ENCODE measurements at places on chromosomes 1 and 21.
A peak's percentile ranks its signal among the peaks of the same experiment; 100 is the strongest.

DNA sequence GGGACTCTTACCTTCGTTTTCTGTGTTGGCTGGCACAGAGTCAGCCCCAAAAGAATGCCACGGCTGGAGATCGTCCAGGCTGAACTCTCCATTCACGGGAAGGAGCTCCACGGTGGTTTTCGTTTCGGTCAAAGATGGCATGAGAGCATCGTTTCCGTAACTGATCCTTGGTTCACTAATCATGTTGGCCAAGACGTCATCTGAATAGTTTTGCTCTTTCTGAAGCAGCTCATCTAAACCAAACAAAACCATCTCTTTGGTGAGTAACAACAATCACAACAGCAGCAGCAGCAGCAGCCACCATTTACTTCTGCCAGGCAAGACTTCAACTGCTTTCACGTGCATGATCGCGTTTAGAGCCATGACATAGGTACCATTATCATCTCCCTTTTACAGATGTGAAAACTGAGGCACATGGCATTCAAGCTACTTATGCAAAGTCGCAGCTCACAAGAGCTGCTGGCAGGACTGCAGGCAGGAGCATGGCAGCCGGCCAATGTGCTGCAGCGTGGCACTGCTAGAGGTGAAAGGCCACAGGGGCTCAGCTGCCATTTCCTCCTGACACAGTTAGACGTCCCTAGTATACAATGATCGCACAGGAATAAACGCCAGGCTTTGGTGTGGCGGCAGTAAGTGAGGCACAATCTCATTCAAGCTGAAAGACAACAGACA, 177.1 kb downstream of the GABPA start:
- H3K27ac ChIP-seq: no peak overlapping the region
- no peak overlapping the region for H3K4me3 ChIP-seq
- peaks cover 25% of the 10 kb centered on the region for H3K4me1 ChIP-seq
- no peaks in the 10 kb centered on the region for H3K27me3 ChIP-seq

- no peaks in the 10 kb centered on the region for H3K4me1 ChIP-seq
- H3K36me3 ChIP-seq: no peaks in the 10 kb centered on the region
- no peak overlapping the region for H3K4me3 ChIP-seq
Observed at GRCh38 chr21:32587120-32587519, 1.8 kb upstream of the TCP10L start.

- H3K4me1 ChIP-seq: peaks cover 15% of the 10 kb centered on the region
- H3K4me3 ChIP-seq: no peak overlapping the region
- no peaks in the 10 kb centered on the region for H3K36me3 ChIP-seq
- no peaks in the 10 kb centered on the region for H3K27me3 ChIP-seq
- H3K27ac ChIP-seq: no peak overlapping the region
- DNase-seq: no peak
Observed at GRCh38 chr1:228804640-228805413, 69.5 kb downstream of the RHOU start.

DNA sequence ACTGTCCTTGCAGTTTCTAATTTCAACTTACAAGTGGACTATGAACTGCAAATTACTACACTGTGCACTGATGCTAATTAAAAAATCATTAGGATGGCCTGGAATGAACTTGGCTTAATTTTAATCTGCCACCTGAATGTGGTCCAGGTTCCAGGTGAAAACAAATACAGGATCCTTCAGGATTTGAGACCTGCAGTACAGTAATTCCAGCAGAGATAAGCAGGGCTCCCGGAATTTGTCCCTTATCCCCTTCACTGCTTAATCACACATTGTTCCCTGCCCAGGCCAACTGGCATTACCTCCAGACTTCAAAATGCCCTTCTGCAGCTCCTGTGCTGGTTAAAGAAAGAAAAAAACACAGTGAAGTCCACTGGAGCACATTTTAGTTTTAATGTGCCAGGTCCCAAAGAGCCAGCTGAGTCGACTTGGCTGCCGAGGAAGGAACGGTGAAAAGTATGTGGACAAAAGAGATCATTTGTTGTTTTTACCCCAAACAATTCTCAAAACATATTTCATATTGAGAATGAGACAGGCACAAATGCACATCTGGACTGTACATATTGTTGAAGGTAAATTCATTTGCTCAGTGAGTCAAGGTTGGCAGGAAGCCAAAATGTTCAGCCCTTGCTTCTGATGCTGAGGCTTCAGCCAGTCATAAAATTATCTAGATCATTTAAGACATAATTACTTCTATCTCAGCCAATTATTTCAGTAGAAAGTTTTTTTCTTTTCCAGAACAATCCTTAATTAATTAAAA, 28.3 kb downstream of the DEGS1 start:
- DNase-seq: peak; percentile 61
- H3K27ac ChIP-seq: no peak overlapping the region
- H3K27me3 ChIP-seq: no peaks in the 10 kb centered on the region
- H3K4me3 ChIP-seq: no peak overlapping the region
- H3K36me3 ChIP-seq: no peaks in the 10 kb centered on the region

- DNase-seq: no peak
- H3K27ac ChIP-seq: no peak overlapping the region
- H3K27me3 ChIP-seq: no peaks in the 10 kb centered on the region
- H3K36me3 ChIP-seq: no peaks in the 10 kb centered on the region
- peaks cover 25% of the 10 kb centered on the region for H3K4me1 ChIP-seq
Observed at GRCh38 chr21:38849776-38850175, 44.0 kb downstream of the ETS2 start.

DNA sequence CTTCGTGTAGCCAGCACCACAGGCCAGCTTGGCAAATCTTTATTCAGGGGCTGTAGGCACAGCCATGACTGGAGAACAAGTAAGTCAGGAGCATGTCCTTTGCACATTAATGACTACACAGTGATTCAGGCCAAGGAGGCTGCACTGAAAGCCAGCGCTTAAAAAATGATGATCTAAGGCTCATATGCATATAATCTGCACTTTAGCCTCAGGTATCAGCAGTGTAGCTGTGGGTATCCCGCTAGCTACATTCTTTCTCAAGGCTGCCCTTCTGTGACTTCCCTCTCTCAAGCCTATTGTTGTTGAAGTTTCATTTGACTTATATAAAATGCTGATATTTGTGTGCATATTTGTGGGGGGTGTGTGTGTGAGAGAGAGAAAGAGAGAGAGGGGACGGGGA, 62.6 kb upstream of the RGL1 start:
- DNase-seq: no peak
- no peaks in the 10 kb centered on the region for H3K36me3 ChIP-seq
- no peak overlapping the region for H3K27ac ChIP-seq
- H3K4me3 ChIP-seq: no peak overlapping the region

DNA sequence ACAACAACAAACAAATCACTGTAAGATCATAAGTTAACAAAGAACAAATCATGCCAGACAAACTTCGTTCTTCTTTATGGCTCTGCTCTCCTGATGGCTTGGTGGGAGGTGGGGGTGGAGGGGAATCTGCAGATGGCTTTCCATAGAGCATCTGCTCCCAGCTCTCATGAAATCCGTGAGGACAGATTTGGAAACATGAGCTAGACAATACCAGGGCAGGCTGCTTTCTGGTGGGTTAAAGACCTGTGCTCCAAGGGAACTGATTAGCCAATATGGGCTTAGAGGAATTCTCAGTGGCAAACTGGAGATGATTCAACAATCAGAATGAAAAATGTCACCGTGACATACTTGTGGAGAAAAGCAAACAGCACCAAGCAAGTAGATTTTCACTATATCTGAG, 69.4 kb upstream of the TLR5 start:
- H3K27me3 ChIP-seq: no peaks in the 10 kb centered on the region
- peaks cover 28% of the 10 kb centered on the region for H3K4me1 ChIP-seq
- no peaks in the 10 kb centered on the region for H3K36me3 ChIP-seq
- H3K27ac ChIP-seq: no peak overlapping the region
- H3K4me3 ChIP-seq: no peak overlapping the region
- no peak for DNase-seq

GRCh38 chr1:42761567-42761966, 5.3 kb downstream of the P3H1 start:
- H3K27me3 ChIP-seq: no peaks in the 10 kb centered on the region
- H3K4me3 ChIP-seq: no peak overlapping the region
- no peak overlapping the region for H3K27ac ChIP-seq
- no peak for DNase-seq

- H3K27ac ChIP-seq: no peak overlapping the region
- no peak for DNase-seq
- no peaks in the 10 kb centered on the region for H3K36me3 ChIP-seq
Observed at GRCh38 chr1:33047839-33048305, 11.2 kb upstream of the AK2 start.

DNA sequence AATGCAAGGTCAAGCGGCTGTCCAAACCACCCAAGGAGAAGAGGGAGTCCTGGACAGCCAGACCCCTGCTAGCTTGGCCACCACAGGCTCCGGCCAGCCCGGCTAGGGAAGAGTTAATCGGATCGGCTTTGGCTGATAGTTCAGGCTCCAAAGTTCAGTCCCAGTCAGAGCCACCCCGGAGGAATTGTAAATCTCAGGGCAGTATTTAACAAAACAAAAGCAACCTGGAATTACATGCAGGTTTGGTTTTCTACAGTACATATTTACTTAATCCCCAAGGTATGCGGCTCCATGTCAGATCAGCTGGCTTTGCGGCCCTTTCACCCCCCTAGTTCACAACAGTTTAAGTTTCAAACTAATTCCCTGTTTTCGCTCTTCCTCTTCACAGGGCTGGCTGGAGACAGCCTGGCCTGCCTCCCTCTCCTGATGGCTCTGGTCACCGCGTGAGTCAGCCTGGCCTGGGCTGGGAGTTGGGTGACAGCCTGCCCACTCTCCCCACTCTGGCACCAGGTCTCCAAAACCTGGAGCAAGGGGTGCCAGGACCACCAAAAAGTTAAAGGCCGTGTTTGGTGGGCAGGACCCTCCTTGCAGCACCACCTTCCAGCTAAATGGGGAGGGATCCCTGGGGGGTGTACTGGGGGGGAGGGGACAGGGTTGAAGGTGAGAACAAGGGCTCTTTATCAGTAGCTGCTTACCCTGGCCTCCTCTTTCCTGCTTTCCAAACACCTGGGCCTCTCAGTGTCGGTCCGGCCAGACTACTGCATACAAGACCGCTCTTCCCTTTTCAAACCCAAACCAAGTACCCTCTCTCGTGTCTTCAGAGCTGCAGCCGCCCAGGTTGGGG, 1.9 kb downstream of the DHRS3 start:
- no peaks in the 10 kb centered on the region for H3K27me3 ChIP-seq
- H3K4me3 ChIP-seq: peak overlapping the region; percentile 92
- H3K27ac ChIP-seq: peak overlapping the region; percentile 96
- DNase-seq: peak; percentile 40
- peaks cover 88% of the 10 kb centered on the region for H3K36me3 ChIP-seq
- peaks cover 25% of the 10 kb centered on the region for H3K4me1 ChIP-seq

DNA sequence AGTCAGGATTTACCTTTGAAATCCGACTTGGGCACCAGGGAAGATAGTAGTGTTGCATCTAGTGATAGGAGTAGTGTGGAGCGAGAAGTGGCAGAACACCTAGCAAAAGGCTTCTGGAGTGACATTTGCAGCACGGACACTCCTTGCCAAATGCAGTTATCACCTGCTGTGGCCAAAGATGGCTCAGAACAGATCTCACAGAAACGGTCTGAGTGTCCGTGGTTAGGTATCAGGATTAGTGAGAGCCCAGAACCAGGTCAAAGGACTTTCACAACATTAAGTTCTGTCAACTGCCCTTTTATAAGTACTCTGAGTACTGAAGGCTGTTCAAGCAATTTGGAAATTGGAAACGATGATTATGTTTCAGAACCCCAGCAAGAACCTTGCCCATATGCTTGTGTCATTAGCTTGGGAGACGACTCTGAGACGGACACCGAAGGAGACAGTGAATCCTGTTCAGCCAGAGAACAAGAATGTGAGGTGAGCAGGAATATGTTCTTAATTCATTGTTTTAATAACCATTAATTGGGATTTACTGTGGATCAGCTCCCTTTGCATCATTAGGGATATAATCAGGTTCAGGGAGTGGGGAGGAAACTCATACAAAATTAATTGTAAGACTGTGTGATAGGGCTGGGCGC, 28.3 kb downstream of the BACH1 start:
- no peaks in the 10 kb centered on the region for H3K27me3 ChIP-seq
- no peak for DNase-seq
- peaks cover 12% of the 10 kb centered on the region for H3K4me1 ChIP-seq
- H3K27ac ChIP-seq: no peak overlapping the region
- H3K36me3 ChIP-seq: peaks cover 34% of the 10 kb centered on the region

DNA sequence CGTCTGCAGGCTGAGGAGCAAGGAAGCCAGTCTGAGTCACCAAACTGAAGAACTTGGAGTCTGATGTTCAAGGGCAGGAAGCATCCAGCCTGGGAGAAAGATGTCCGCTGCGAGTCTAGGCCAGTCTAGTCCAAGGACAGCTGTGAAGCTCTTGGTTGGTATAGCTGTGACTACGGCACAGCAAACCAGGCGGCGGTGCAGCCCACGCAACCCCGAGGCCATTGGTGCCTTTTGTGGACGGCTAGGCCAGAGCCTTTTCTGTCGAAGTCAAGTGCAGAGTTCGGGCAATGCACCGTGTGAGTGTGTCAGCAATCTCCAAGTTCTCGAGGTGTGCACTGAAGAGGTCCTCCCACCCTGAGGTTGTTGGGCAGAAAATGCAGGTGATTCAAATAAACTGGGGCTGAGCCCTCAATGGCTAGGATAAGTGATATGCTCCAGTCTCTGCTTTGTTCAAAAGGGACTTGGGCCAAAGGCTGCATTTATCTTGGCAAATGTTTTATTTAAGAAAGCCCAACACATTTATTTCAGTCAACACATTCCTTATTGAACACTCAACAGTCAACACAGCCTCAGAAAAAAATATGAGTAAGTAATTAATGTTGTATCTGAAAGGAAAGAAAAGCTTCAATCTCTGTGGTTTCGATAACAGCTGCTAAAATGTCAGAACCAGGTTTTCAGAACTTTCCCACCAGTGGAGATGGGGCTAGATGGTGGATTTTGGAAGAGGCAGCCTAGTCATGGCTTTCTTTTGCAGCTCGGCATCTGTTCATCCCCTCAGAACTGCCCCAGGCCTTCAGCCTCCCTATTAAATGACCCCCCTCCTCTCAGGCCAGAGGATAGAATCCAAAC, 78.1 kb upstream of the COX20 start:
- no peaks in the 10 kb centered on the region for H3K36me3 ChIP-seq
- H3K4me3 ChIP-seq: no peak overlapping the region
- H3K27ac ChIP-seq: no peak overlapping the region

GRCh38 chr1:60864722-60865121, 217.6 kb upstream of the NFIA start:
- DNase-seq: no peak
- no peaks in the 10 kb centered on the region for H3K4me1 ChIP-seq
- no peaks in the 10 kb centered on the region for H3K36me3 ChIP-seq
- H3K4me3 ChIP-seq: no peak overlapping the region

GRCh38 chr1:225449774-225450173, 21.9 kb upstream of the LBR start:
- H3K4me1 ChIP-seq: peaks cover 89% of the 10 kb centered on the region
- H3K27ac ChIP-seq: peak overlapping the region; percentile 84
- H3K36me3 ChIP-seq: peaks cover 41% of the 10 kb centered on the region
- DNase-seq: no peak

Measured in Calu3 (cell line).